Stimulated activated CD8-positive, alpha-beta memory T cell treated with anti-CD3 and anti-CD28 coated beads, Interleukin-12 subunit alpha, Interleukin-12 subunit beta, amount 100 ng/mL, for 1 hour (primary cell): ENCODE measurements at places on chromosomes 6 and 20.

- DNase-seq, result no peak
Measured at GRCh38 chr6:25966711-25967110, 4.1 kb downstream of the TRIM38 start.

GRCh38 chr6:143505537-143505936 lies 6.0 kb downstream of the FUCA2 start:
- DNase-seq, result no peak

- DNase-seq, result no peak
Measured at GRCh38 chr6:156262014-156262413, 515.2 kb upstream of the ARID1B start.

- no peak for DNase-seq
Measured at GRCh38 chr20:50885781-50886180, 45.5 kb downstream of the ADNP start.

- DNase-seq, result no peak
Measured at GRCh38 chr20:5718896-5719595, 31.2 kb upstream of the SHLD1 start.

DNA sequence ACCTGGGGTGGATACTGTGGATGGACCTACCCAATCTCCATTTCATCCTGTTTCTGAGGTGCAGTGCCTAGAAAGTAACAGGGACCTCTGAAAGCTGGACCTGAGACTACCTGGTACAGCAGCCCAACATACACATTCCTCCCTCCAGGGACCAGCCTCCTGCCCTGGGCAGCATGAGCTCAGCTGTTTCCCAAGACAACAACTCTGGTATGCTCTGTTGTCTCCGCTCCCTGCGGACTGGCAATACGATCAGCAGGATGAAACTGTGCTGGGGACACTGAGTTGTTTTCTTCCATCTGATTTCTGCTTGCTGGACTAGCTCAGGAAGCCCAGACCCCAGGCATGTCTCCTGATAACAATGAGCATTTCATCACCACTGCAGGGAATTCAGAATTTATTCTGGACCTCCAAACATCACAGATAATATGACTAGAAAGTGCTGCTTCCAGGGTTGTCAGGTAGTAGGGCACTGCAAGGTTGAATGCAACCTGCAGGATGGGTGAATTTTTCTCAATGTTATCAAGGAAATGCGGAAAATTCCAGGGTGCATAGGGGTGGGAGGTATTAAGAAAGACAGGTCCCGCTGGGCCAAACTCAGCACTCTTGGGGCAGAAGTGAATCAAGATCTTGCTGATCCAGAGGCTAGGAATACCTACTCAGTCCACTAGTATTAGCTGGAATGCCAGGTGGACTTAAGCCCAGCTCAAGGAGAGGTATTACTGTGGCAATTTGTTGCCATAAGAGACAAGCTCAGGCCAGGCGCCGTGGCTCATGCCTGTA lies 38.9 kb upstream of the SLC4A11 start:
- DNase-seq, result no peak

DNA sequence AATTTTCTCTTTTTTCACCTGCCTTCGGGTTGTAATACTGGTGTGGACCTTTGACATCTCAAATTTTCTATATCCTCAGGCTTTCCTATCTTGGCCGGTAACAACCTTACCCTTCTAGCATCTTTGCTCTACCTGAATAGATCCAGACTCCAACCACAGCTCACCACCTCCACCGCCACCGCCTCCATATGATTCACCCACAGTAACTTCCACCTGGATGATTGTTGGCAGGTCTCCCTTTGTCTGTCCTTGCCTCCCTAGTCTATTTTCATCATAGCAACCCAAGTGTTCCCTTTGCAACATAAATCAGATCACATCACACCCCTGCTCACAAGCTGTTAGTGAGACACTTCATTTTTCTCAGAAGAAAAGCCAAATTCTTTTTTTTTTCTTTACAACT lies 525.8 kb upstream of the POU3F2 start:
- no peak for DNase-seq

DNA sequence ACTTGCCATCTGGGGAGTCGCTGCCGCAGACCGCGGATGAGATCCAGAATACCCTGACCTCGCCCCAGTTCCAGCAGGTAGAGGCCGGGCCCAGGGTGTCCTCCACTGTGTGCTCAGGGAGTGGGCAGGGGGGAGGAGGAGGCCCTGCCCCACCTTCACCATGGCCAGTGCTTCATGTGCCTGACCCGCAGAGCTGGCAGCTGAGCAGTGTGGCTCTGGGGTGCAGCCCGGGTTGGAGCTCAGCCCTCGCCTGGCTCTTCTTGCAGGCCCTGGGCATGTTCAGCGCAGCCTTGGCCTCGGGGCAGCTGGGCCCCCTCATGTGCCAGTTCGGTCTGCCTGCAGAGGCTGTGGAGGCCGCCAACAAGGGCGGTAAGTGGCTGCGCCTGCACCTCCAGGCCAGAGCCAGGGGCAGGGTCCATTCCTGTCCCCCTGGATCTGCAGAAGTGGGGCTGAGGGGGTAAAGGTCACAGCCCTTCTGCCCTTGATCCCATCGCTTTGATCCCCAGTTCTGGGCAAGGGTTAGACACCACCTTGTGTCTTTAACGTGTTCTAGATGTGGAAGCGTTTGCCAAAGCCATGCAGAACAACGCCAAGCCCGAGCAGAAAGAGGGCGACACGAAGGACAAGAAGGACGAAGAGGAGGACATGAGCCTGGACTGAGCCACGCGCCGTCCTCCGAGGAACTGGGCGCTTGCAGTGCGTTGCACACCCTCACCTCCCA lies 5.5 kb downstream of the ADRM1 start:
- DNase-seq, result no peak

DNA sequence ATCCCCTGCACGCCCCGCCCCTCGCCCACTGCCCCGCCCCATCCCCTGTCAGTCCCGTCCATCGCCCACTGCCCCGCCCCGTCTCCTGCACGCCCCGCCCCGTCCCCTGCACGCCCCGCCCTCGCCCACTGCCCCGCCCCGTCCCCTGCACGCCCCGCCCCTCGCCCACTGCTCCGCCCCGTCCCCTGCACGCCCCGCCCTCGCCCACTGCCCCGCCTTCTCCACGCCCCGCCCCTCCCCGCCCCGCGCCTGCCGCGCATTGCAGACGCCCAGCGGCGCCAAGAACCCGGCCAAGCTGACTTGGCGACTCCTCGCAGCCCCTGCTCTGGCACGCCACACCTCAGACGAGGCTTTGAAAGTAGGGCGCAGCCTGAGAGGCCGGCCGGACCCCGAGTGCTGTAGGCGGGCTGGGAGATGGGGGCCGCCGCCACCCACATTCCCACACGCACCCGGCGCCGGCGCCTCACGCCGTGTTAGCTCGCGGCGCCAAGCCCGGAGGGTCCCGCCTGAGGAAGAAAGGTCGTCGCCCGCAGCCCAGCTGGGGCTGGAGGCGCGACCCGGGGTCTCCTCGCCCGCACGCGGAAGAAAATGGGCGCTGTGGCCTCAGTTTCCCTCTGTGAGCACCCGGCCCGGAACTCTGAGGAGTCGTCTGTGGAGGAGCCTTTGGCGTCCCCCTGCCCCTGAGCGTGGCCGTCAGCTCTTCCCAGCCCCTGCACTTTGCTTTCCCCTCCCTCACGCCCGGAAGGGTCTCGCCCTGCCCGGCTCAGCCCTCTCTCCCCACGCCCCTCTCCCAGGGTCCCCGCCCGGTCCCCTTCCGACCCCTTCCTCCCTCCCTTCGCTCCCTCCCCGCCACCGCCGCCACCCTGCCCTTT lies at the start of gene RAD21L1:
Gene RAD21L1, plus strand, starts transcription at position 262 of the 872 bp plus-strand sequence. CDS start 2,410 bp downstream, outside the sequence.
- peak; percentile 66 for DNase-seq

GRCh38 chr6:25717866-25718740 lies 36.4 kb upstream of the SLC17A4 start:
- no peak for DNase-seq

DNA sequence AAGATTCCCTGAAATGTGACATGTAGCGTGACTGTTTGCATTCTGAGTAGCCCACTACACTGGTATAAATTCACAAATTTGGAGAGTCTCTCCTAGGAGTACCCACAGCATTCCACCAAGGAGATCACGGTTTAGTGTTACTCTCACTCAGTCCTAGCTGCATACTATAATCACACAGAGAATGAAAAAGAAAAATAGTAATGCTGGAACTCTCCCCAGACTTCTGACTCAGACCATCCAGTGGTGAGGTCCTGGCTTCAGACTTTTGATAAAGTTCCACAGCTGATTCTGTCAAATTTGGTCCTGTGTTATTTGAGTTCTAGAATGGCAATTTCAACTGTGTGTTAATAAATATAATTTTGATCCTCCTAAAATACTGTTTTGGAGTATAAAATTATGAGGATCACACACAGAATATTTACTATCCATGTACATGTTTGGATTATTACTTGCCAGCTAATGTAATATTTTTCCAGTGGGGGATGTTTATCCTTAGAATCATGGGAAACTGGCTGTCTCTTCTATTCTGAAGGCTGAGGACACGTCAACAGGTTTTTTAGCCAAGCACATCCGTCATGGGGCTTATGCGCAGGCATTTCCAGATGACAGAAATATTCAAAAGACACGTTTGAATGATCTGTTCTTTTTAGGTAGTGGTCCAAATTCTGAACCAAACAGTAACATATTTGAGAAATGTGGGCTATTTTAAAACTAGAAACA lies 5.1 kb upstream of the KIAA0408 start:
- DNase-seq, result no peak

DNA sequence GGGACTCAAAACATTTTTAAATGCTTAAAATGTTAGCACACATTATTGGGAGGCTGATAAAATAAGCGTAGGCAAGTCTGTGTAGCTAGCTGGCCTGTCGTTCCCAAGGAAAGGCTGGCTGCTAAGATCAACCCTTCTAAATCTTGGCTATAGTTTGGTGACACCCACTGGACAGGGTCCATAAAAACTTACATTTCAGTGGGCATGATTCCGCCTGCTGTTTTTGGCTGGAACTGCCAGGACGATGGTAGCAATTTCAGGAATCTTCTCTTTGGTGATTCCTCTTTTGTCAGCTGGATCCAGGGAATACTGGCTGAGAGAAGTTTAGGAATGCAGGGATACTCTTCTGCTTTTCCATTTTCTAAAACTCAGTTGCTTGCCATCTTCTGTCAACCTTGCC lies 162.2 kb downstream of the NKAIN2 start:
- no peak for DNase-seq

- DNase-seq, result no peak
Measured at GRCh38 chr6:131173680-131174079, 38.4 kb downstream of the AKAP7 start.

- peak; percentile 41 for DNase-seq
Measured at GRCh38 chr6:163554663-163555062, 140.1 kb downstream of the QKI start.

DNA sequence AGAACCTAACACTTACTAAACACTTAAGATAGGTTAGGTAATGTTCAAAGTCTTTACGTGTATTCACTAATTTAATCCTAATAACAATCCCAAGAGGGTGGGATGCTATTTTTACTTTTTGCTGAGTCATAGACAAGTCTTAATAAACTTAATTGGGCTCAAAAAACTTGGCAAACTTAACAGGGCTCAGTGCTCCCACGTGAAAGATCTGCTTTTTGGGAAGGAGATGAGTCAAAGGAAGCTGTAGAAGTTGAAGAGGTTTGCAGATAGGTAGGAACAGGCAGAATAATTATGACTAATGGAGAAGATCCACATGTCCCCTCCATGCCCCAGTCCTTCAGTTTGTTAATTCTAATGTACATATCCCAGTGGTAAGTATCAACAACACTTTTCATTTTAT lies 44.5 kb upstream of the STMND1 start:
- DNase-seq, result no peak

- DNase-seq, result no peak
Measured at GRCh38 chr20:55701467-55701866, 303.9 kb downstream of the CBLN4 start.

DNA sequence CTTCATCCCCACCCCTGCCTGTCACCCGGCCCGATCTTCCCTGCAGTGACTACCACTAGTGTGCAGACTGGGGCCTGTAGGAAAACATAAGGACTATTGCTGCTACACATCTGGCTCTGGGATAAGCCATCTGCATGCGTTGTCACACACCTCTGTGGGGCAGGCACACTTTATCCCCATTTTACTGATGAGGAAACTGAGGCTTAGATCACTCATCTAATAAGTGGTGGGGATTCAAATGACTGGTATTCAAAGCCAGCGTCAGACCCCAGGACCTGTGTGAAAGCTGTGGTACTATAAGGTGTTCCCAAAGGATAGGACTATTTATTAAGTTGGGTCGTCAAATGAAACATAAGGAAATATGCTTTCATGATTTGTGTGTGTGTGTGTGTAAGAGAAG lies 148.9 kb upstream of the RNF24 start:
- no peak for DNase-seq

DNA sequence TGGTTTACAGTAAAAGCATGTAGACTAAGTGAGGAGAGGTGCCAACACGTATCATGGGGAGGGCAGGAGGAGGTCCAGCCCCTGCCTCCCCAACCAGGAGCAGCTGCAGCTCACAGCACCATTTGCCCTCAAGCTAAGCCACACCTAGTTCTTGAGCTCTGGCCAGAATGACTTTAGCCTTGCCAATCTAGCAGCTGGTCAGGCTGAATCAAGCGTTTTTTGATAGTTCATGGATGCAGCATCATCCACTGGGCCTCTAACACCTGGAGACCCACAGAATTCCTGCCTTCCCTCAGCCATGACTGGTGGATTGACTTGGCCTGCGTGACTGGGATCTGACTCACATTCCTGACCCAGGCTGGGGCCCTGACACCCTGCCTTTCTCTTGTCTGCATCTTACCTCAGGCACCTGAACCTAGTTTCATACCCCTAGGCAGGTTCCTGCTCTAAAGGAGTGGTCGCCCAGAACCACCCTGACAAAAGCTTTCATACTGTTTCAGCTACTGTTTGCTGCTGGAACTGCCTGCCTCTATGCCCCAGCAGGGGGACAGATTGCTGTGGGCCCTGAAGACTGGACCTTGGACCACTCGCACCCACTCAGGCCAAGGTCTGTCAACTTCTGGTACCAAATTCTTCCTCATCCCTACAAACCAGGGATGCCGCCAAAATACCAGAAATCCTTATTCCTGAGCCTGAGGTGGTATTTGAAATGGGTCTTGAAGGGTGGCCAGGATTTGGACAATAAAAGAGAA lies 122.3 kb downstream of the QRSL1 start:
- no peak for DNase-seq

DNA sequence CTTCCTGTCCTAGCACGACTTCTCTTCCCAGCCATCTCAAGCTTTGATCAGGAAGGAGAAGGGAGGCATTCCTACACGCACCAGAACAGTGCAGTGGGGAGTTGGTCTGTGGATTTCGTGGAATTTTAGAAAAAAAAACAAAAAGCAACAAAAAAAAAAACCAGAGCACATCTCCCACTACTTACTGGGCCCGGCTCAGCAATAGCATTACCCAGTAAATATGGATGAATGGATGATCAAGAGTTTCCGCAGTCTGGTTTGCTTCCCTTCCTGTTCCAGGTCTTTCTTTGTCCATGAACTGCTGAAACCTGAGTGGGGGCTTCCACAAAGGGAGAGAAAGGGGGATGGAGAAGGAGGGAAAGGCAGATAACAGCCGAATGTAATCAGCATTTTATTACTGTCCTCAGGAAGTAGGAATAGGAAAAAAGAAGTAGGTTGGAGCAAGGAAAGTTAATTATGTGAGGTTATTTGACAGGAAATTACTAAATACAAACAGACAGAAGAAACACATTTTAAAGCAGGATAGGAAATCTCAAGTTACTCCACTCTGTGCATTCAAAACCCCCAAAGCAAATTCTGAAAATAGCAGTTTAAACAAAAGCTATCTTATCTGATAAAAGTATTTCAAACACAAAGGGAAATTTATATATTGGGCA lies 349.0 kb downstream of the PRL start:
- no peak for DNase-seq

- peak; percentile 65 for DNase-seq
Measured at GRCh38 chr6:42166444-42167141, 6.6 kb upstream of the GUCA1A start.

GRCh38 chr20:61803416-61803914 lies 262.2 kb downstream of the TAF4 start:
- DNase-seq, result no peak

- no peak for DNase-seq
Measured at GRCh38 chr6:43742931-43743632, 26.9 kb upstream of the VEGFA start.
